ENCODE measurements at places on chromosomes 5 and 9. TPM values are rescaled to one million over a fixed set of nuclear protein-coding genes. Genes with fewer than 3 reads are reported as not detected.

TRAF2 gene
- 1.9 TPM for total RNA-seq

- H3K4me3 ChIP-seq: no peak overlapping the region
- no peaks in the 10 kb centered on the region for H3K27me3 ChIP-seq
- no peak overlapping the region for H3K27ac ChIP-seq
- no peak for DNase-seq
- no peaks in the 10 kb centered on the region for H3K36me3 ChIP-seq
Observed at GRCh38 chr5:101687349-101687985, 608.6 kb downstream of the SLCO4C1 start.

LMNB1 gene
- total RNA-seq: 2.5 TPM

FGF10 gene
- total RNA-seq: 0.19 TPM

GMCL2 gene
- not detected for total RNA-seq

VCAN gene
- 139 TPM for total RNA-seq

DNA sequence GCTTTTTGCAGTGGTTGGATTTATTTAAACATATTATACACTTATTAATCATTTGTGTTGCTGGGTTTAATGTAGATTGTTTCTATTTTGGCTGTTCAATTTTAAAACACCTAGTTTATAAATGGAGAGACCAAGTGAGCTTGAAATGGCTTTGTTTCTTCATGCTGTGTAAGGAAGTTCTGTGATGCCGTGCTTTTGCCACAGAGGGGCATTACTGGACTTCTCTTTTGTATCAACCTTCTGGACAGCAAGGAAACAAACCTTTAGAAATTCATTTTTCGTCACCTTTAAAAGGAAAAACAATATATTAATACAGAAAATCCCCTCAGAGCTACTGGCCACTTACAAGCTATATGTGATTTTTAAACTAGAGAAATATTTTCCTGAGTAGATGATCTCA, 81.9 kb downstream of the DMRTA1 start:
- H3K4me1 ChIP-seq: no peaks in the 10 kb centered on the region
- H3K27ac ChIP-seq: no peak overlapping the region
- no peak for DNase-seq
- no peaks in the 10 kb centered on the region for H3K27me3 ChIP-seq

DNA sequence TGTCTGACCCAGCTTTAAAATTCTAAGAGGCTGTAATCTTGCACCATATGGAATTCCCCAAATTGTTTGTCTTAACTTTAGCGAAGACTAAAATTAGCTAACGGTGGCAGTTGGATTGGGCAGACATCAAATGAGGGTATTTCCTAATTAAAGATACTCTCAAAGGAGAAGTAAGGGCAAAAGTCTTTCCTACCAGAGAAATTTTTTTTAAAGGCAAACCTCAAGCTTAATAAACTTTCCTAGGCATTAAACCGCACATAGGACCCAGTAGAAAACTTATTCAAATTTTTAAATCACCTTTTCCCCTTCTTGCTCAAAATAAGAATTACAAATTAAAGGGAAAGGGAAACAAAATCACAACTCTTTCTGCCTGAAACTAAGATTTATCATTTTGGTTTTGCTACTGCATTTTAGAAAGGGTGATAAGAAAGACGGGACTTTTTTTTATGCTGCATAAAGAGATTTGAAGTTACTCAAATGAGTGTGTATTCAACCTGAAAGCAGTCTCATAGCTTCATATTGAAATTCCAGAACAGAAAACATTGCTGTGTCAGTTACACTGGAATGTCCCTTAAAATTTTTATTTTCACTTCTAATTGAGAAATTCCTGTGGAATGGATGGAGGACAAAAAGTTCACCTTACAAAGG, 189.1 kb upstream of the PTGER4 start:
- DNase-seq: no peak
- no peak overlapping the region for H3K27ac ChIP-seq
- H3K27me3 ChIP-seq: no peaks in the 10 kb centered on the region
- no peak overlapping the region for H3K4me3 ChIP-seq
- H3K4me1 ChIP-seq: no peaks in the 10 kb centered on the region

DNA sequence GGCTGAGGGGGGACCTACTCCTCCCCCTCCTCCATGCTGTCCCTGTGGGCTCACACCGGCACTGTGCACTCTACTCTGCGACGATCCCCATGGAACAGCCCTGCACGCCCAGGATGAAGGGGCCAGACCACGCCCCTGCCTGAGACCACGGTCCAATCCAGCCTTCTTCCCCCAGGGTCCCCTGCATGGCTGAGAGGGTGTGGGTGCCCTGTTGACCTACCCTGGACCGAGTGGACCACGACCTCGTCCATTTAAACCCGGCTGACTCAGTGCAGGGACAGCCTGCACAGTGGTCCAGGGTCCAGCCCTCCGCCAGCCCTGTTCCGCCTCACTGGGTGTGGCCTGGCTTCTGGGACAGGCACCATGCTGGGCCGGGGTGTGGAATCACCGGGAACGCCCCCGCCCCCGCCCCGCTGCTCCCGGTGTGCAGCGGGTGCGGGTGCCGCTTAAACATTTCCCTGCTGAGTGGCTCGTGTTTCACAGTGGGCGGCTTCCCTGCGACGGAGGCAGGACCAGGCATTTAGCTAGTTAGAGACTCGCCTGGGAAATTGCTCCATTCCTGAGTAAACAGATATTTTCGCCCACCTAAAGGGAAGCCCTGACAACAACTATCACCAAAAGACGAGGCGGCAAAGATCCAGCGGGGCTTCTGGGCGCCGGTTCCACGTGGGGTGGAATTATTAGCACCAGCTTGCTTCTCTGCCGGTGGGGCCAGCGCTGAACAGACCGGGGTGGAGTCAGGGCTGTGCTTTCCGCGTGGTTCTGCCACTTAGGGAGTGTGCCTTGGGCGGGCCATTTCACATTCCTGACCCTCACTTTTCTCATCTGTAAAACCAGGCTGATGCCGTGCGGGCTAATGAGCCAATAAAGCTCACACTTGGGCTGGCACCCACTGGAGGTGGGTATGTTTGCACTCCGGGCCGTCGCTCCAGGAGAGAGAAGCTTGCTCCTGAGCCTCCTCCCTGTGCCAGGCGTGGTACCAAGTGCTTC, 22.6 kb downstream of the DBH start:
- no peaks in the 10 kb centered on the region for H3K4me1 ChIP-seq
- no peak overlapping the region for H3K27ac ChIP-seq
- peak overlapping the region; percentile 1 for H3K4me3 ChIP-seq
- H3K36me3 ChIP-seq: no peaks in the 10 kb centered on the region
- DNase-seq: peak; percentile 78

DNA sequence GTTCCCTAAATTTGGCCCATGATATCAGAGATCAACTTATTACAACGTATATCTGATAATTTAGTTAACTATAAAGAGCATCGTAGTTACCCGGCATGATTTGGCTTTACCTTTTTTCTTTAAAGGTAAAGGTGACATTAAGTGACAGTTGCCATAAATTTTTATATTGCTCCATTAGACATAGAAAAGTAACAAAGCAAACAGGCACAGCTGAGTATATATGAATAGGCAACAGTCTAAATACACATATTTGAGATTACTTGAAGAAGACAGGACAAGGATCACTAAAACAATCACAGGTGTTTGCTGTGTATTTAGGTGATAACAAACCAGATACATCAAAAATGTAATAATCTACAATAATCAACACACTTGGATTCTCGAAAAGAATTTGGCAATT, 34.8 kb downstream of the RFX3 start:
- H3K4me1 ChIP-seq: no peaks in the 10 kb centered on the region
- H3K27me3 ChIP-seq: no peaks in the 10 kb centered on the region
- H3K36me3 ChIP-seq: no peaks in the 10 kb centered on the region
- H3K27ac ChIP-seq: no peak overlapping the region
- DNase-seq: no peak

PPP3R2 gene
- total RNA-seq: not detected

DNA sequence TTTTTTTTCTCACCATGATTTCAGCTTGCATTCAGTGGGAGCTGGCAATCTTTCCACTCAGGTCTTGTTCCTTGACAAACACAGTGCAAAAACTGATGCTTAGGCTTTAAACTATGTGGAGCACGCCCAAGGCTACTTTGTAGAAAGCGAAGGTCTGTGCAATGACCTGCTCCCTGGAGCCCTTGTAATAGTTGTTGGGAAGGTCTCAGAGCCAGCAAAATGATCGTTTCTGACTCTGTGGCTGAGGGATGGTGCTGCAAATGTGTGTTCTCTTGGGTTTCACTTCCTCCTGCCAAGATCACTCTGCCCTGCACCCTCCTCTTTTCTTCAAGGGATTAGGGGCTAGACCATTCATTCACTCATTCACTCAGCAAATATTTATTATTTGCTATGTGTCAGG, 249.7 kb upstream of the MAP3K1 start:
- no peaks in the 10 kb centered on the region for H3K27me3 ChIP-seq
- H3K27ac ChIP-seq: no peak overlapping the region
- H3K4me1 ChIP-seq: no peaks in the 10 kb centered on the region
- H3K4me3 ChIP-seq: no peak overlapping the region
- DNase-seq: no peak

CCDC187 gene
- not detected for total RNA-seq

DNA sequence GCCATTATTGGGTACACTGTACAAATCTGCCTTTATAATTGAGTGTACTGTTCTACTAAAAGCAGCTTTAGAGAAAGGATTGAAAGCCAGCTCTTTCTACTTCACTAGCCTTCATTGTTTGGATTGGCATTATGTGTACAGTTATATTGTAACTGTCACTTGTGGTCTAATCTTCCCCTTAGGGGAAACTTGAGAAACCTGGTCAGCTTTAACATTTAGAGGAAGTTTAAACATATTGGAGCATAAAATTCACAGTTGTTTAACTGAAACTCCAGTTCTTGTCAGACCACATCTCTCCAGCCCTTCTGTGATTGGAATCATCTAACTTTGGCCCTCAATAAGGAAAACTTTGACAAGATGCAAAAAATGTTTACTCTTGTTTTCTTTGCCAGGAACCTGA, 24.6 kb downstream of the PIK3R1 start:
- peak overlapping the region; percentile 67 for H3K27ac ChIP-seq
- DNase-seq: no peak
- H3K4me3 ChIP-seq: no peak overlapping the region
- H3K4me1 ChIP-seq: peaks cover 75% of the 10 kb centered on the region
- no peaks in the 10 kb centered on the region for H3K27me3 ChIP-seq

RAI14 gene
- total RNA-seq: 14.0 TPM

ROPN1L gene
- not detected for total RNA-seq

GRCh38 chr5:112511920-112512319, 92.8 kb upstream of the EPB41L4A start:
- H3K27ac ChIP-seq: no peak overlapping the region
- no peak overlapping the region for H3K4me3 ChIP-seq
- no peaks in the 10 kb centered on the region for H3K36me3 ChIP-seq
- H3K4me1 ChIP-seq: no peaks in the 10 kb centered on the region

- H3K27ac ChIP-seq: no peak overlapping the region
- peaks cover 78% of the 10 kb centered on the region for H3K36me3 ChIP-seq
- H3K27me3 ChIP-seq: no peaks in the 10 kb centered on the region
- no peak overlapping the region for H3K4me3 ChIP-seq
- H3K4me1 ChIP-seq: no peaks in the 10 kb centered on the region
Observed at GRCh38 chr9:130701059-130702022, 7.8 kb downstream of the EXOSC2 start.

GRCh38 chr5:141825791-141826560, 52.2 kb downstream of the PCDH1 start:
- no peak overlapping the region for H3K4me3 ChIP-seq
- no peaks in the 10 kb centered on the region for H3K27me3 ChIP-seq
- peaks cover 32% of the 10 kb centered on the region for H3K4me1 ChIP-seq
- H3K36me3 ChIP-seq: no peaks in the 10 kb centered on the region

GRCh38 chr5:77900691-77901090, 124.6 kb upstream of the TBCA start:
- H3K4me1 ChIP-seq: no peaks in the 10 kb centered on the region
- no peak overlapping the region for H3K4me3 ChIP-seq
- no peaks in the 10 kb centered on the region for H3K36me3 ChIP-seq
- no peak for DNase-seq
- no peak overlapping the region for H3K27ac ChIP-seq
- H3K27me3 ChIP-seq: no peaks in the 10 kb centered on the region

DNA sequence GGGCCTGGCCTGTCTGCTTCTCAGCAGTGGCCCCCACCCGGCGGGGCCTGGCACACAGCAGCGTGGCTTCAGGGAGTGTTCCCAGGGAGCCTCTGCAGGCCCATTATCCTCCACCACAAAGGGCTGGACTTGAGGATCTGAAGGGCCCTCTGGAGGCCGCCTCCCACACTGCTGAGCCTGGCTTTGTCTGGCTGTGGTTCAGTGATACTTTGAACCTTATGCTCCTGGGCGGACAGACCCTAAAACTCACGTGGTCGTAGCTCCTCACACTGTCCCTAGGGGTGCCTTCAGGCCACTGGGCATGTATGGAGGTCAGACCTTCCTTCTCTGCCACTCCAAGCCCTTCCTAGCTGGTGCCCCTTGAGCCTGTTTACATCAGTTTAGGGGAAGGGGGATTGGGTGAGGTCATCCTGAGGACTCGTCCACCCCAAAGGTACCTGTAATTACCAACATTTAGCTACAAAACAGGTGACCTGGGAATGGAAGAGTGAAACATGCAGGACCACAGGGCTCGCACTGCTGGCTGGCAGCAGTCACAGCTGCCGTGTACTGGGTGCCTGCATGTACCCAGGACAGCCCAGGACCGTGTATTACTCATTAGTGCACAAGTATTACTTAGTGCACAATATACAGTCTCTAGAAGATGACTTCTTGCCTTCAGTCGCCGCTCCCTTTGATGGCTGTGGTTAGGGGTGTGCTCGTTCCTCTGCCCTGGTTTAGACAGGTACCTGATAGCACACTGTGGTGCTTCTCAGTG, 8.5 kb downstream of the GRHPR start:
- H3K27me3 ChIP-seq: no peaks in the 10 kb centered on the region
- no peak overlapping the region for H3K4me3 ChIP-seq
- H3K36me3 ChIP-seq: peaks cover 70% of the 10 kb centered on the region
- peaks cover 25% of the 10 kb centered on the region for H3K4me1 ChIP-seq
- H3K27ac ChIP-seq: no peak overlapping the region

GRCh38 chr5:10689391-10690081, 71.5 kb downstream of the DAP start:
- no peaks in the 10 kb centered on the region for H3K27me3 ChIP-seq
- no peak for DNase-seq
- H3K4me1 ChIP-seq: no peaks in the 10 kb centered on the region
- no peak overlapping the region for H3K4me3 ChIP-seq

RAD17 gene
- total RNA-seq: 9.3 TPM

DNA sequence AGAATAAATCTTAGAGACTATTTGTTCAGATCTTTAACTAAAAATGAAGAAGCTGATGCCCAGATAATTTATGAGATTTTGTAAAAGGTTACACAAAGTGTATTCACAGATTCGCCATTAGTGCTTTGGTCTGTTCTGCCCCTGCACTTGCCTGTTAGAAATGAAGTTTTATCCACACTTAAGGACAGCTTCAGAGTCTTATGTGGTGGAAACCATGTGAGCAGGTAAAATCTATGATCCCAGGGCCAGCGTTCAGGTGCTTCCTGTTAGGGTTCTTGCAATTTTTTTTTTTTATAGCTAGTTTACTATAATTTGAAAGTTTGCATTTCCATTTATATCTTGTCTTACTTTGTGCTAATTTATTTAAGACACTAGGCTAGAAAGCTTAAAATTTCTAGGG, 561.6 kb downstream of the PRR16 start:
- H3K36me3 ChIP-seq: no peaks in the 10 kb centered on the region
- no peaks in the 10 kb centered on the region for H3K27me3 ChIP-seq

Measured in right atrium auricular region (tissue), 2 donors.